ENCODE measurements at places on chromosomes 5 and 9. TPM values are rescaled to one million over a fixed set of nuclear protein-coding genes. Genes with fewer than 3 reads are reported as not detected.

PCDHB15 gene
- total RNA-seq = 7.3 TPM

RNF208 gene
- 10.6 TPM for total RNA-seq

TLR4 gene
- 25.3 TPM for total RNA-seq

TNC gene
- 28.6 TPM for total RNA-seq

IL9 gene
- total RNA-seq = not detected

SPIN1 gene
- total RNA-seq = 98.0 TPM

PLCXD3 gene
- total RNA-seq = 4.2 TPM

SLC31A2 gene
- 11.6 TPM for total RNA-seq

UBE2QL1 gene
- total RNA-seq = 0.94 TPM

TSSK1B gene
- total RNA-seq = 0.36 TPM

SLC36A2 gene
- total RNA-seq = 30.2 TPM

Measured in sciatic nerve (tissue), 2 donors.